SK-N-DZ (cell line): ENCODE measurements at places on chromosomes 12 and 14.

DNA sequence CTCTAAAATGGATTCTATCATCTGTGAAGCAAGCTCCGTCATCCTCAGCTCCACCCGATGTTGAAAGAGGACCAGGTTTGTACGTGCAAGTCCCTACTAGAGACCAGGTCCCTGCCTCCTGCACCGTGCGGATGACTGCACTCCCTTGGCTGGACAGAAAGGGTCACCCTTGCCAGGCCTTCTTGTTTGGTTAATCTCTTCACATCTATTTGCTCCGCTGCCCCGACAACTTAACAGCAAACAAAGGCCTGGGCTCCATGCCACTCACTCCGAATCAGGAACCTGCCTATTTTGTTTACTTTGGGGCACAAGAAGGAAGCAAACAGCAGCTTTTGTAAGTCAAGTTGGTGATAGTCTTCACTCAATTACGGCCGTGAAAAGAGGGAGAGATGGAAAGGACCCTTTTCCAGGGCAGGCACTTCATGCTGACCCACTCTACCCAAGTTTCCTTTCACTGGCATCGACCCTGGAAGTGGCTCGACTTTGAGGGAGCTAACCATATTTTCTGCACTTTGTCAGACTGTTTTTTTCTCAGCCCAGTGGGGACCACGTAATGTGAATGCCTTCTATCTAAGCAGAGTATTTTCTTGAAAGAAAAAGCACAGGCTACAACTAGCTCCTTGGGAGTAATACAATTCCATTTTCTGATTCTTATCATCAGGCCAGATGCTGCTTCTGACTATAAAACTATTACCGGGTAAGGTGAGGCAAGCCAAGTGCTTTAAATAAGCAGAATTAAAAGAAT is 202.6 kb downstream of the FOXN3 start:
- peak; percentile 65 for DNase-seq

GRCh38 chr12:130424858-130425697 is 87.4 kb downstream of the PIWIL1 start:
- DNase-seq: no peak

- DNase-seq: no peak
Observed at GRCh38 chr14:77498984-77499527, 440 bp upstream of the ISM2 start.

- DNase-seq: no peak
Observed at GRCh38 chr12:110421701-110422100, 18.2 kb upstream of the ANAPC7 start.

- no peak for DNase-seq
Observed at GRCh38 chr14:64401949-64402348, 13.8 kb downstream of the MTHFD1 start.

DNA sequence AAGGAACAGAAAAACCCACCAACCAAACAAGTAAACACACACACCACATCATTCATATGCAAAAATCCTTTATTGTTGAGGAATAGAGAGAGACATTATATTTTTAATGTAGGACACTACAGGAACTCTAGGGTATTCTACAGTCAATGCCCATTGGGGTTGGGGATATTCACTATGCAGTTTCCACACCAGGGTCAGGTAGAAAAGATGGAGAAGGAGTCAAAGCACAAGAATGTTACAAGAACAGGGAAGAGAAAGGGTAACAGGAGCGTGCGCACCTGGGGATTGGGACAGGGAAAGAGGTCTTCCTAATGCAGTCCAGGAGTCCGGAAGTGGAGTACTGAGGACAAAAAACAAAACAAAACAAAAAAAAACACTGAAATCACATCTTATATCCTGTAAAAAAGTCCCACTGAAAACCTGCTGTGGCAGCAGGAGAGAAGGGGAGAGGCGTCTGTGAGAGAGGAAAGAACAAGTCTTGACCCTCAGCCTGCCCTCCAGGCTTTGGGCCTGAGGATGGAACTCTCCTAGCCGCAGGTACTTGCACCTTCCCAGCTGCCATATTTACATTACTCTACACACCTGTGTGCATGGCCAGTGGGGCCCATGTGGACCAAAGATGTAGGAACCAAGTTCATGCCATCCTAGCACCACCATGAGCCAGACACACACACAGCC is 3.7 kb upstream of the ZBTB39 start:
- DNase-seq: no peak

- DNase-seq: no peak
Observed at GRCh38 chr14:79598339-79598738, 613.0 kb downstream of the DIO2 start.
